A549 treated with AZD2906 at 1 μM for 4 hours (cell line): ENCODE measurements at places on chromosomes 3 and 15. TPM values are rescaled to one million over a fixed set of nuclear protein-coding genes. Genes with fewer than 3 reads are reported as not detected.

Gene NR1I2
- not detected in 5 replicates for total RNA-seq

Gene CLDN16
- total RNA-seq: 0.03 to 0.16 TPM (median 0.09 TPM) in 5 replicates

Gene GOLGA6B
- total RNA-seq: 0.06 TPM in 1 of 5 replicates, not detected in the others

Gene TERB2
- not detected in 5 replicates for total RNA-seq

Gene MME
- 0.12 TPM in 1 of 5 replicates, not detected in the others for total RNA-seq

Gene LMAN1L
- 0.02 to 0.06 TPM in 2 of 5 replicates, not detected in the others for total RNA-seq
